ENCODE measurements at places on chromosomes 11 and 22. TPM values are rescaled to one million over a fixed set of nuclear protein-coding genes. Genes with fewer than 3 reads are reported as not detected.

Gene CAPN1
- 232 TPM for total RNA-seq

DNA sequence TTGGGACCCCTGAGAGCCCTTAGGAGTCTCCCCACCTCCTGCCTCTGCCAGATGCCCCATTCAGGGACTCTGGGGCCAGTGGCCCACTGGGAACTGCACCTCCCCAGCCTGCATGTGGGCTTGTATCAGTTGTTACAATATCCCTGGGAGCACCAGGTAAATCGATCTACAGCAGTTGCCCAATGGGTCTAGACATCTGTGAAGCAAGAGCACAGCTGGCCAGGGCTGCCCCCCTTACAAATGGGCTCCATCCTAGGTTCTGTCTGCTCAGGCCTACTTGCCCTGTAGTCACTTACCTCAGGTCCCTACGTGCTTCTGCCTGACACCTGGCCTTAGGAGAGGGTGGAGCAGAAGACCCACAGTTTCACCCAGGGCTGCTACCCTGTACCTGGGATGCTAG lies 62.7 kb downstream of the HIRA start:
- H3K36me3 ChIP-seq, result no peaks in the 10 kb centered on the region
- no peaks in the 10 kb centered on the region for H3K4me1 ChIP-seq
- no peak overlapping the region for H3K27ac ChIP-seq
- H3K4me3 ChIP-seq, result no peak overlapping the region
- no peak for DNase-seq
- H3K27me3 ChIP-seq, result no peaks in the 10 kb centered on the region

GRCh38 chr11:6303661-6304060 lies 16.6 kb downstream of the CAVIN3 start:
- H3K27me3 ChIP-seq, result no peaks in the 10 kb centered on the region
- no peaks in the 10 kb centered on the region for H3K36me3 ChIP-seq
- no peaks in the 10 kb centered on the region for H3K4me1 ChIP-seq

DNA sequence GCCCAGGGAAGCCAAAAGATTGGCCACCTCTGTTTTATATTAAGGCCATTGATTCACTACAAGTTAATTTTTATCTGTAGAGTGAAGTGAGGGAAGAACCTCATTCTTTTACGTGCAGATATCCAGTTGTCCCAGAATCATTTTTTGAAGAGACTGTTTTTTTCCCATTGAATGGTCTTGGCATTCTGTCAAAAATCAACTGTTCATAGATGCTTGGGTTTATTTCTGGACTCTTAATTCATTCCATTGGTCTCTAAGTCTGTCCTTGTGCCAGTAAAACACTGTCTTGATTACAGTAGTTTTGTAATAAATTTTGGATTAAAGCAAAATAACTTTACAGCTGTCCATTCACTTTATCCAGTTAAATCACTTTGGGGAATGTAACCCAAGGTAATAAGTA lies 26.8 kb downstream of the WBP2NL start:
- peak; percentile 15 for DNase-seq
- no peaks in the 10 kb centered on the region for H3K36me3 ChIP-seq
- H3K27me3 ChIP-seq, result no peaks in the 10 kb centered on the region
- no peak overlapping the region for H3K27ac ChIP-seq
- H3K4me3 ChIP-seq, result no peak overlapping the region
